Stimulated activated CD8-positive, alpha-beta memory T cell treated with anti-CD3 and anti-CD28 coated beads, Interleukin-2, amount 100 ng/mL, for 48 hours (primary cell): ENCODE measurements at places on chromosomes 7 and 10.
A peak's percentile ranks its signal among the peaks of the same experiment; 100 is the strongest.

GRCh38 chr7:38863601-38864291, 45.2 kb downstream of the VPS41 start:
- no peak for DNase-seq

- DNase-seq, result no peak
Observed at GRCh38 chr10:100744987-100745881, at the start of gene PAX2. Gene PAX2, plus strand, starts transcription at chr10:100745582. Its CDS starts 679 bp downstream, at chr10:100746261.

- DNase-seq, result no peak
Observed at GRCh38 chr10:74418285-74418872, 267.4 kb downstream of the ADK start.

DNA sequence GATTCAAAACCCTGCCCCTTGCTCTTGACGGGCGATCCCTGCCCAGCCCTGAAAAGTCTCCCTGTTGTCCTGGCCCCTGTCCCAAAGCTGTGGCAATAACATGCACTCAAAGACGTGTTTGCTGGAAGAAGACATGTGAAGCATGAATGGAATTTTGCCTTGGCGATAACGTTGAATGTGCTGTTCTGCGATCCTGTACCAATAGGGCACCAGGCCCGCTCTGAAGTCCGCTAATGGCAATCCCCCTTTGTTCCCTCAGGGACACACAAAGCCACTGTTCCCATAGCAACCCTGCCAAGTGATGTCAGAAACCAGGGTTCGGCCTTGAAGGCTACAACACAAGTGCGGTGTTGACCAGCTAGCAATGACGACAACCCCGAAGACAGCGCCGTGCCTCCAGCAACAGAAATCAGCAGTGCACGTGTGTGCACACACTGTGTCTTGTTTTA, 284.6 kb downstream of the KLF6 start:
- DNase-seq, result no peak

GRCh38 chr10:24849501-24850299, 102.7 kb downstream of the PRTFDC1 start:
- DNase-seq, result no peak

GRCh38 chr10:59382831-59383295, 20.5 kb upstream of the FAM13C start:
- DNase-seq, result no peak

GRCh38 chr10:57716884-57717283, 550.8 kb downstream of the IPMK start:
- DNase-seq, result no peak

- DNase-seq, result no peak
Observed at GRCh38 chr7:54955696-54956420, 63.0 kb upstream of the EGFR start.

GRCh38 chr7:91424371-91424770, 160.1 kb downstream of the FZD1 start:
- no peak for DNase-seq

DNA sequence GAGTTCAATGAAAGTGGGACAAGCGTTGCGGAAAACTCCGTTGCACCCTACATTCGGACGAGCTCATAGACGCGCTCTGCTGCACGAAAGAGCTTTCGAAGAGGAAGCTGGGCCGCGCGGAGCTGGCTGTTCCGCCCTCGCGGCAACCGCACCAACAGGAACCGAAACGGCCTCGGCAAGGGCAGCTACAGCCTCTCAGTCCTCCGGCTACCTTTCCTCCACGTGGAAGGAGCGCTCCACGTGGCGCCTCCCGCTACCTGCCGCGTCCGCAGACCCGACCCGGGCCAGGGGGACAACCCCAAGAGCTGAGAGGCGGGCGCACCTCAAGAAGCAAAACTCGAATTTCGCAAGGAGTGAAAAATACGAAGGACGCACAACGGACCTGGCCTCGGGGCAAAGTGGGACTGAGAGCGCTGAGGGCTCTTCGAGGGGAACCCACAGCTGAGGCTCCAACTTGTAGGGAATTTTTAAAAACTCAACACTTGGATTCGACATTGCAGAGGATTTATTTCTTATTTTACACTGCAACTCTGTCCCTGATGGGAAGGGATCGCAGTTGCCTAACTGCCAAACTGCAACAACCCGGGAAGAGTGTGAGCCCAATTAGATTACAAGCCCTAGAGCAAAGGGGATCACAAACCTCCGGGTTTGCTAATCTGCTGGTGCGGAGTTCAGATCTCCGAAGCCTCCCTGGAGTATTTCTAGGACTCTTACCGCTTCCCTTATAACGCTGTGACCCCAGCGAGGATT, 1.4 kb downstream of the HPSE2 start:
- DNase-seq, result peak; percentile 42

GRCh38 chr7:105352018-105352612, 36.6 kb downstream of the SRPK2 start:
- DNase-seq, result peak; percentile 21

DNA sequence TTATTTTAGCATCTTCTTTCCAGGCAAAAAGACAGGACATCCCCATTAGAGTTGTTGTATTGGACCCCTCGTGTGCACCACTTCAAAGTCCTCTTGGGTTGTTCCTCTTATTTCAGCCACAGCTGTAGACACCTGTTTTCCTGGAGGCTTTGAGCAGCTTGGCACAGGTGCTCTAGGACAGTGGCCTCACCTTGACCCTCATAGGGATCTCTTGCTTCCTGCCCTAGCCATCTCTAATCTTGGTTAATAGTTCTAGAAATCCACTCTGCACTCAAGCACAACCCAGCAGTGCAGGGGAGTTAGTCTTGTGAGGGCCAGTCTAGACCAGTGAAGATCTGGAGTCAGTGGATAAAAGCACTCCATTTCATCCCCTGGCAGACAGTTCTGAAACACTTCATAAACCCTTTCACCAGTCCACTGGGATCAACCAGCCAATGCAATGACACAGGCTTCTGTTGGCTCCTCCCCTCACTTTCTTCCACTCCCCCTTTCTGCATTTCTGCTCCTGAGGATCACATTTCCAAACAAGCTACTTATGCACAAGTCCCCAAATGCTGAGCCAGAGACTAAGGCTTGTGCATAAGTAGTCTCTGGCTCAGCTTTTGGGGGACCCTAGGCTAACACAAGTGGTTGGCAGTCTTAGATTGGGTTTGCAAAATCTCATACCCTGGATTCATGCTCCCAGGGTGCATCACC, 131.5 kb upstream of the LAMB4 start:
- no peak for DNase-seq
